Myocyte (in vitro differentiated cells): ENCODE measurements at places on chromosomes 4 and X.

- DNase-seq: no peak
Measured at GRCh38 chrX:110321670-110322069, 3.8 kb upstream of the AMMECR1 start.

DNA sequence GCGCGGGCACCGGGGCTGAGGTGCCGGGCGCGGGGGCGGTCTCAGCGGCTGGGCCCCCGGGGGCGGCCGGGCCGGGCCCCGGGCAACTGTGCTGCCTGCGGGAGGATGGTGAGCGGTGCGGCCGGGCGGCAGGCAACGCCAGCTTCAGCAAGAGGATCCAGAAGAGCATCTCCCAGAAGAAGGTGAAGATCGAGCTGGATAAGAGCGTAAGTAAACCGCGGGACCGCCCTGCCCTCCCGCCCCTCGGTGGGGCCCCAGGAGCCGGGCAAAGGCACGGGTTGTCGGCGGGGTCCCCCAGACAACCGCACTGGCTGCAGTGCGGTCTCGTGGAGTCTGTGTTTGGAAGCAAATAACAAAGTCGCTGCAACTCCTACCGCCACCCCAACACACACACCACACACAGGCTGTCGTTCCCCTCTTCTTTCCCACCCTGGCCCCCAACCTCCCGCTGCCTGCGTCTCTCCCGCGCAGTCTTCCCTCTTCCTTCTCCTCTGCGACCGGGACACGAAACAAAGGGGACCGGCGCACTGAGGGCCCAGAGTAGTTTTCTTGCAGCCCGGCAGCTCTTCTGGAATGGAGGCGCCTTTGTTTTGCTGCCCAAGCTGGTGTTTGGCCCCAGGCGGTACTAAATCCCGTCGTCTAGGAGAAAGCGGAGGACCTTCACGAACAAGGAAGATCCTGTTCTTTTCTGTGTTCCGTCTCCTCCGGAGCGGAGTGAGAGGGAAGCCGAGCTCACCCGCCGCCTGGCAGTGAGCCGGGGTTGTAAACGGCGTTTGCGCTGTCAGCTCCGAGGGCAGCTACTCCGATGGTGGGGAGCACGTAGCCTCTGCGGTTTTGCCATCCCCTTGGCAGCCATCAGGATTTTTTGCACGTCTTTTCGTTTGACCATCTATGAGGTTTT is 788 bp downstream of the SAP30 start:
- DNase-seq: peak; percentile 85

- no peak for DNase-seq
Measured at GRCh38 chrX:70260104-70260503, at the start of gene P2RY4. Gene P2RY4 (minus strand): TSS chrX:70260204. CDS start chrX:70259624, 580 bp downstream.

DNA sequence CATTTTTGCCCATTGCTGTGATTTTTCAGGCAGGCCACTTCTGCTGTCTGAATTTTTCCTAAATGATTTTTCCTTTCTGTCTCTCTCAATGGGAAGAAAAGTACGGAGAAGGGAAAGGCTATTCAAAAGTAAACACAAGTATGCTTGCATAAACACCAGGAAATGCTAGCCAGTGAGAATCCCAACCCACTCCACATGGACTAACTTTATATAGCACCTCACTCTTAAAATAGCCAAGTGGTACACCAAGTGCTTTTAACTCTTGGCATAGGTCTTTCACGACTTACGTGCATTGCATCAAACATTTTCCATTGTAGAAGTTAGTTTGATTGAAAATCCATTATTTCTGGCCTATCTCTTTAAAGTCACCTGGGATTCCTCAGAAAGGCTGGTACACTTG is 178.9 kb upstream of the SPANXN1 start:
- DNase-seq: no peak

- DNase-seq: no peak
Measured at GRCh38 chr4:56430203-56430602, 5.2 kb downstream of the PPAT start.

DNA sequence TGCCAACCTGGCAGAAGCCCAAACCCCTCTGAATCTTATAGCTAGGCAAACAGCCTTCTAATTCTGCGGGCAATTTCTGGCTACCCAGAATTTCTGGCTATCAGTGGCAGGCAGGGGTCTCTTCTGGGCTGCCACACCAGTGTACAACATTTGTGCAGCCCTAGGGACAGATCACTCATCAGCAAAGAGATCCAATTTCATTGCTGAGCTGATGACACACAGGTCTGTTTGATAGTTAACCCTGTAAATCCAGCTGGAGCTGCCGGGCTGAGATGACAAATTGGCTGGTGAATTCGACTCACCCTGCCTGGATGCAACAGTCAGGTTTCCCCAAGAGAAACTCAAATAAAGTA is 2.4 kb downstream of the MID1 start:
- peak; percentile 65 for DNase-seq

GRCh38 chr4:136803433-136803832 is 728.9 kb downstream of the PCDH18 start:
- DNase-seq: no peak

GRCh38 chrX:40964008-40964407 is 121.2 kb upstream of the USP9X start:
- no peak for DNase-seq

DNA sequence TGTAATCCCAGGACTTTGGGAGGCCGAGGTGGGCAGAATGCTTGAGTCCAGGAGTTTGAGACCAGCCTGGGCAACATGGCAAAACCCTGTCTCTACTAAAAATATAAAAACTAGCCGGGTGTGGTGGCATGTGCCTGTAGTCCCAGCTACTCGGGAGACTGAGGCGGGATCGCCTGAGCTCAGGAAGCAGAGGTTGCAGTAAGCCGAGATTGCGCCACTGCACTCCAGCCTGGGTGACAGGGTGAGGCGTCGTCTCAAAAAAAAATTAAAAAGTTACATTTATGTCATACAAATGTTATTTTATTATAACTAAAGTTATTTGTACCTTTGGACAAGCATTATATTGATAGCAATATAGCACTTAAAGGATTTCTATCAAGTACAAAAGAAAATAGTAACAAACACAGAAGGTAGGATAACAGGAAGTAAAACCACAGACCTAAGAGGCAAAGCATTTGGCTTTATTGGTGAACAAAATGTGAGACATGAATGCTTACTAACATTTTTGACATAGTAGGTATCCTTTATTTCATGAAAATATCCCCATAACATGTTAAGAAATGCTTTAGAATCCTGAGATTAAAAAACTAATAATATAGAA is 51.5 kb downstream of the TMEM165 start:
- no peak for DNase-seq

- DNase-seq: no peak
Measured at GRCh38 chrX:80432441-80432840, 12.2 kb downstream of the TENT5D start.

GRCh38 chr4:108978066-108978465 is 215.2 kb upstream of the ETNPPL start:
- DNase-seq: peak; percentile 57

DNA sequence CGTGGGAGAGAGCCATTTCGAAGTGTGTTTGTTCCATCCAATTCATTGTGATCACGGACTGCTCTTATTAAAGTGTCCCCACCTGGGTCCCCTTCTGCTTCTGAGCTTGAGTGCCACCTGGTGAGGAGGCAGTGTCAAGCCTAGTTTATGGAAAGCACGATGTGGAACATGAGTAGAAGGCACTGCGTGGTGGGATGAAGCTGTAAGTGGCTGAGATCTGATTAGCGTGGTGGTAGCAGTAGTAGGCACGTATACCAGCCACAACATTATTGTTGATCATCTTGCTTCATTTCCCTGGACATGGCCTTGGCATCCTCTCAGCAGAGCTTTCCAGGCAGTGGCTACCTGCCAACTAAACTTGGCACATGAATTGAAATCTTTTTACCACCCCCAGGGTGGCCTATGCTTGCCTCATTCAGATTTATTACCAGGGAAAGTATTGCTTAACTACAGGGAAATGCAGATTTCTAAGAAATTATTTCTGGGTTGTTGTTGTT is 46.4 kb downstream of the GPAT3 start:
- DNase-seq: peak; percentile 62

DNA sequence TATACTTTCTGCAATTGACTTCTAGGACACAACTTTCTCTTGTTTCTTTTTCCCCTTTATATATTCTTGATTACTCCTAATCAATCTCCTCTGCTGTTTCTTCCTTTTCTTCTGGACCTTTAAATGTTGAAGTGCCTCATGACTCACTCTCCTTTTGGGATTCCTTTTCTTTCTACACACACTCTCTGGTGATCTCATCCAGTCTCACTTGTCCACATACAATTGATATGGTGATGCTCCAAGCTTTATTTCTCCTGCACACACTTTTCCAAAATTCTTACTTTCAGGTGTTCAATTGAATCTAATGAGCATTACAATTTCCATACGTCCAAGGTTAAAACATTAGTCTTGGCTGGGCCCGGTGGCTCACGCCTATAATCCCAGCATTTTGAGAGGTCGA is 794.8 kb upstream of the EPHA5 start:
- DNase-seq: peak; percentile 15

GRCh38 chr4:25088093-25088952 is 57.6 kb upstream of the LGI2 start:
- peak; percentile 49 for DNase-seq

DNA sequence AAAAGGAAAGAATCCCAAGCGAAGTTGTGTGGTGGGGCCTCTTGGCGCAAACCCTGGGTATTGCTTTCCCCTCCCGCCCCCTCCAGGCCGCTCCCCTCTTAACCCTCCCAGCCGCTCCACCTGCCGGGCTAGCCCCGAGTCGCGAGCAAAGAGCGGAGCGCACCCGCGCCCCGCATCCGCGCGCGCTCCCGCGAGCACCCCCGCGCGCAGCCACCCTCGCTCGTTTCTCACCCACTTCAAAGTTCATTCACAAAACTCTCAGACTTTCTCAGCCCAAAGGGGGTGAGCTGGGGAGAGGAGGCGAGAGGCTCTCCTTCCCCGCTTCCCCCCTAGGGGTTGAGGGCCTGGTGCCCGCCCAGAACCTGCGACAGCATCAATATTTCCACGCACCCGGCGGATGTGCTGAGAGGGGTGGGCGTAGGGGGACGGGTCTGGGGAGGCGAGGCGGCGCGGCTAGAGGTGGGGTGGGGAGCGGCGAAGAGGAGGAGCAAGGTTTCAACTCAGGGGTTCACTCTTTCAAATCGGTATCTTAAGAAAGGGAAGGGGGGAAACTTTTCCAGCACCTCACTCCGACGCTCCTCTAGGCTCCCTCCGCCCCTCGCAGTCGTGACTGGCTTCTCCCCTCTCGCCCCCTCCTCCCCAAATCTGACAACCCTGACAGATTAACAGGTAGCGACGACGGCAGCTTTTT is 1.8 kb downstream of the MAML3 start:
- no peak for DNase-seq

DNA sequence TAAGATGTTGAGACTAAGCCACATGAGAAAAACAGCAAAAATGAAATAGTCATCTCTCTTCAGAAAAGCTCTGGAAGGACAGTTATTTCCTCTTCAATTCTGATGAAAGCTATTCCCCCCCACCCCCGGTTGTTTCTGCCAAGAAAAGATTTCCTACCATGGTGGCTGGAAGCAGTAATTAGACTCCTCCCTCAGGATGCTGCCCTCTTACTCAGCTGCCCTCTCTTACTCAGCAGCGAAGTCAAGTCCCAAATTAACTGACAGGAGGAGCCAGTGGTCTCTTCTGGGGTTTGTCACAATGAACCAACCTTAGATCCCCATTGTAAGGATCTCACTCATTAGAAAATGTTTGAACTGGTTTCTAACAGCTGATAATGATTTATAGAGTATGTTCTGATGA is 38.0 kb downstream of the GPM6B start:
- peak; percentile 66 for DNase-seq

GRCh38 chrX:98294310-98294709 is 1410.6 kb downstream of the RPA4 start:
- no peak for DNase-seq

- no peak for DNase-seq
Measured at GRCh38 chr4:123317211-123317610, 79.4 kb upstream of the SPRY1 start.

GRCh38 chrX:29478336-29479069 is 736.9 kb upstream of the MAGEB2 start:
- peak; percentile 48 for DNase-seq

GRCh38 chr4:110621839-110622751 is 782 bp downstream of the PITX2 start:
- peak; percentile 52 for DNase-seq

DNA sequence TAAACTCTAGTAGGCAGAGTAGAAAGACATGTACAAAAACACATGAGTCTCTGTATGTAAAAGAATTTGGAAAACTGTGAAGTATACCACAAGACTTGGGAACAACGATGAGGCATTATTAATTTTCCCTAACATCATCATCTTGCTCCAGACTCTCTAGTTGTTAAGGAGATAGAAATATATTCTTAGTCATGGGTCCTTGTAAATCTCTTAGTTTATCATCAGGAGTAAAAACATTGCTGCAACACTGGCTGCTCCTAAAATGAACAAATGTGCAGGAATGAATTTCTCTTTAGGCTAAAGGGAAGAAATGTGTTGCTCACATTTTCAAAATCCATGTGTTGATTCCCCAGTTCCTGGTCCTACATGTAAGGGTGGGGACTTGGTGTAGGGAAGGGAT is 384.6 kb downstream of the STIM2 start:
- DNase-seq: no peak

DNA sequence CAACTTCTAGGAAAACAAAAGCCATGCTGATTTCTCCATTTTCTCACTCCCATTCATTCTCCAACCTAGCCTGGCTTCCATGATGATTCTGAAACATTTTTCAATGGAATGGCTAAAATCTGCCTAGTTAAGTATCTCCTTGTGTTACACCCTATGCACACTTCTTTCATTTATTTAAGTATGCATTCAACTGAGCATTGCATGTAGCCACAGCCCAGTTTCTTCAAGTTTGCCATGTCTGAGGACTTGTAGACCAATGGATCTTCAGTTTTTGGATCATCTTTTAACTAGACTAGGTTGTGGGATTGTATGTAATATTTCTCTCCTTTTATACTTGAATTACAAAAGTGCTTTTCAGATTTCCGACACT is 35.5 kb upstream of the MGST2 start:
- no peak for DNase-seq

DNA sequence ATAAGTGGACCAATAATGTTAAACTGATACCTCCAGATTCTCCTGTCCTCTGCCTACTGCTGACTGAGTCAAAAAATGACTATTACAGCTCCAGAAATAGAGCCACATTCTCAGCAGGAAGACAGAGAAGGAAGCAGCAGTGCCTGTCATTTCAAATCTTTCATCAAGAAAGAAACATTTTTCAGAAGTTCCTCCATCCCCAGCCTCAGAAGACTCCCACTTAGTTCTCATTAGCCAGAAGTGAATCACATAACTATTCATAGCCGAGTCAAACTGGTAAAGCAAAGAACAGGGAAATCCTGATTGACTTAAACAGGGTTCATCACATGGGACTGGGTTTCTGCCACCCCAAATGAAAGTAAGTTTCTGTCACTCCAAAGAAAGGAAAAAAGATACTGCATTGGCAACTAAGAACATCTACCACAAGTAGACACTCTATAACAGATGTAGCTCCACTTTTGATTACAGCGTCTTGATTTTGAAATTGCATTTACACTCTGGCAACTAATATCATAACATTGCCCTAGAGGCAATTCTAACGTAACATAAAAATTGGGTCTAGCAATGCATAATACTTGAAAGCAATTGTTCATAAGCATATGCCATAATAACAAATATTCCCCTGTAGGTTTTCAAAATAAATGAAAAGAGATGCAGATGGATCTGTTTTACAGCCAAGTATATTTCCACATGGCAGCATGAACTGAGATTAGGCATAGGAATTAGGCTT is 599.8 kb downstream of the GALNTL6 start:
- DNase-seq: peak; percentile 63

GRCh38 chr4:47373174-47373573 is 90.3 kb downstream of the COMMD8 start:
- no peak for DNase-seq
